Stimulated activated CD4-positive, alpha-beta T cell treated with anti-CD3 and anti-CD28 coated beads, TNF-alpha, amount 100 ng/mL, for 48 hours (primary cell): ENCODE measurements at places on chromosomes 5 and 9.

DNA sequence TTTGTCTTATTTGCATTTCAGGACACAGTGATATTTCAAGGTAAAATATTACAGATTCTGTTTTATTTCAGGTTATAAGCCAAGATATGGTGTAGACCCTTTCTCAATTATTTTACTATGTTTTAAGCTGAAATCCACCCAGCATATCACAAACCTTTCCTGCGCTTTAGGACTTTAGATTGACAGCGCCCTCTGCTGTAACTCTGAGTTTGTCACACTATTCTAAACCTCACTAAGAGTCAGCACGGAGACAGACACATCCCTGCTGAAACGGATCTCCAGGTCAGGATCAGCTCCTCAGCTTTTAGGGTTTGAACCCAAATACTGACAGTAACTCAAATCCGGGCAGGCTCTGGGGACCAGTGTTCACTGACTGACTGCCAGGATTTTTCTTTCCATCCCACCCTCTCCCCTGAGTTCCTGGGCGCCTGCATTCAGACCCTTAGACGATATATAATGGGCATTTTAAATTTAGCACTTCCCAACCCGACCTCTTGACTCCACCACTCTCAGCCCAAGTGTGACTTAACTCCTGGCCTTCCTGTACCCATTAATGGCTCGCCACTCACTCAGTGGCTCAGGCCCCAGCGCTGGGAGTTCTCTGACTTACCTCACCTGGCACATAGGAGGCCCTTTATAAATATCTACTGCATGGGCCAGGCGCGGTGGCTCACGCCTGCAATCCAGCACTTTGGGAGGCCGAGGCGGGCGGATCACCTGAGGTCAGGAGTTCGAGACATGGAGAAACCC, 33.5 kb downstream of the TLX3 start:
- DNase-seq = no peak

GRCh38 chr9:112496074-112496722, 9.6 kb downstream of the KIAA1958 start:
- DNase-seq = no peak

GRCh38 chr5:132427281-132428146, 58.0 kb downstream of the SLC22A5 start:
- DNase-seq = peak; percentile 38

DNA sequence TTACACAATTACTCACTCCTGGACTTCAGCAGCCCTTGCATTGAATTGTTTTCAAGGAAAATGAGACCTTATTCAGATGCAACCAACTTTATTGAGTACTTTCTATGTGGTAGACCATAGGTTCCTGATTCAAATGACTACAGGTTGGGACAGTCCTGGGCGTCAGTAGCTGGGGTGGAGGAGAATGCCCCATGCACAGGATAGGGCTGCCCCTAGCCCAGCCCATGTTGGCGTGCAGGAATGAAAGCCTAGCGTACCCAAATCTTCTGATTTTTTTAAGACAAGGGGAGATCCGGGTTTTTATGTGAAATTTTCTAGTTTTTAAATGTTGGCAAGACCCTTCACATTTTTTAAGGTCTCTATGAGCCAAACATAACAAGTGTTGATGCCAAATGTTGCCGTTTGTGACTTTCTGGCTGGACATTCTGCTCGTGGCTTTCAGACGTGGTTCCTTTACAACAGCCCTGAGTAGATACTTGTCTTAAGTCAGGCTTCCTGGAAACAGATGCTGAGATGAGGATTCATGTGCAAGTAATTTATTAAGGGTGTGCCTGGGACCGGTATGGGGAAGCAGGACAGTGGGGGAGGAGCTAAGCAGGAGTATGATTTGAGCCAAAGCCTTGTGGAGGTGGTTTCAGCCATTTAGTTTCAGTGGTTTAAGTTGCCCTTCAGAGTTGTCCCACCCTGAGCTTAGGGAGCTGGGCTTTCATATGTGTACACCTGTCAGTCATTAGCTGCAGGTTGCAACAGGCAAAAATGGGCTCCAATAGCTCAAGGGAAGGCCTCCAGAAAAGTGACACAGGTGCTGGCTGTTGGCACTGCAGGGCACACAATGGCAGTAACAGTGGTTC, 154.1 kb downstream of the NTRK2 start:
- no peak for DNase-seq

DNA sequence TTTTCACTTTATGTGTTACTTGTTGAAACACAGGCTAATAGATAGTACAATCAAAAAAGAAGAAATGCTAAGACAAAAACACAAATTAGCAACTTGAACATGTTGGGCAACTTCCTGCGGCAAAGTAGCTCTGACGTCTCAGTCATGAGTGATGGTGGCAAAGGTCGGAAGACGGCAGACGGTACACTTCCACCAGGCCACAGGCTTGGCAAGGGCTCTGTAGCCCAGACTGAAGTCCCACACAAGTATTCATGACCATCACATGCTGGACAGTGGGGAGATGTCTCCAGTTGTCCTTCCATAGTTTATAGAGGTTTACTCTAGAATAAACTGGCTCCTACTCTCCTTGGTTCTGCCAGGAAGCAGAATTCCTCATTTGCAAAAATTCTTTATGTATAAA, 831.3 kb downstream of the MTRR start:
- DNase-seq = no peak

- no peak for DNase-seq
Measured at GRCh38 chr5:59189472-59190244, 606.8 kb downstream of the RAB3C start.

GRCh38 chr5:152004095-152004494, 79.4 kb upstream of the GLRA1 start:
- DNase-seq = no peak

GRCh38 chr5:78541086-78541654, 107.4 kb downstream of the LHFPL2 start:
- DNase-seq = no peak

DNA sequence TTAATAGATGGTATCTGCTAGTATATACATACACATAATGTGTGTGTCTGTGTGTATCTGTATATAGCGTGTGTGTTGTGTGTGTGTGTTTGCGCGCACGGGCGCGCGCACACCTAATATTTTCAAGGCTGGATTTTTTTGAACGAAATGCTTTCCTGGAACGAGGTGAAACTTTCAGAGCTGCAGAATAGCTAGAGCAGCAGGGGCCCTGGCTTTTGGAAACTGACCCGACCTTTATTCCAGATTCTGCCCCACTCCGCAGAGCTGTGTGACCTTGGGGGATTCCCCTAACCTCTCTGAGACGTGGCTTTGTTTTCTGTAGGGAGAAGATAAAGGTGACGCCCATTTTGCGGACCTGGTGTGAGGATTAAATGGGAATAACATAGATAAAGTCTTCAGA, 757 bp downstream of the FXN start:
- no peak for DNase-seq

DNA sequence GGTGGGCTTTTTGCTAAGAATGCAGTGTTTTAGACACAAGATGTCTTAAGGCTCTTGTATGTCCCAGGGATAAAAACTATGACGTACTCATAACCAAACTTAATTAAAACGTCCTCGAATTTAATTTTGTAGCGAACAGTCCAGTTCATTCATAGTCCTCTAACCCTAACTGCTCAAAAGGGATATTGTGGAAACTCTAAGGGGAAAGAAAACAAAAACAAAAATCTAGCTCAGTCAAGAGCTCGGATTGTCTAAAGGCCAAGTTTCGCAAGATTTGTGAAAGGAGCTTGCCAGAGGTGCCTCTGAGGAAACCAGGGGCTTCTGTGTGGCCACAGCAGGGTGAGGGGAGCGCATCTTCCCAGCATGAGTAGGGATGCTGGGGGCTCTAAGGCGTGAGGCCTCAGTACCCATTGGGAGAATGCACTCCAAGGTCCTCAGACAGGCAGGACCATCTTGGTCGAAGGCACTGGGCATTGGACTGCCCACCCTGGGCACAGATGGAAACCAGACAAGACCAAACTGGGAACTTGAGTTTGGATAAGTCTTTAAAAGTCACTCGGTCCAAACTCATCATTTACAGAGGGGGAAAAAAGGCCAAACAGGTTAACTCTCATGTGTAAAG, 71.8 kb downstream of the PRRT1B start:
- DNase-seq = no peak

DNA sequence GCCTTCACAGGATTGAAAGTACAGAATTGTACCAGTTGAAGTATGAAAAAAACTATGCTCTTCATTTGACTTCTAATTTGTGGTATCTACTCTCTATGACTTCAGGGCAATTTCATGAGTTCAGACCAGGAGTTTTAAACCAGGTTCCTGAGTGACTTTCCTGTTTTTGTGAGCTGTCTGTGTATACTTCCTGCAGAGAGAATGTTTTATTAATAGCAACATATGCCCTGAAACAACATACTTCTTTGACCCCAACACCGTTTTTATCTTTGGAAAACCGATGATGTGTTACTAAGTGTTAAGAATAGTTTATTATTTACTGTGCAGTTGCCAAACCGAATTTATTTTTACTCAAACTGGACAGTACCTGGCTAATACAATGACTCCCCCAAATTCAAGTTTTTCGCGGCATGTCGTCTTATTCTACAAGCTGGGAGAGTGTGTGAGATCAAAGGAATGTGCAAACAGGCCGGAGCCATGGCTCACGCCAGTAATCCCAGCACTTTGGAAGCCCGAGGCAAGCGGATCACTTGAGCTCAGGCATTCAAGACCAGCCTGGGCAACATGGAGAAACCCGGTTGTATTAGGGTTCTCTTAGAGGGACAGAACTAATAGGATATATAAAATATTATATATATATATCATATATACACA, 58.7 kb upstream of the ERBIN start:
- no peak for DNase-seq

- no peak for DNase-seq
Measured at GRCh38 chr9:135772056-135772646, 70.2 kb downstream of the KCNT1 start.

GRCh38 chr9:100698945-100699344, 121.1 kb downstream of the CAVIN4 start:
- no peak for DNase-seq

GRCh38 chr9:131263701-131264100, 12.6 kb downstream of the FAM78A start:
- no peak for DNase-seq
